Inflammatory macrophage treated with lipopolysaccharide for 4 hours (primary cell): ENCODE measurements at places on chromosomes 16 and 17.
A peak's percentile ranks its signal among the peaks of the same experiment; 100 is the strongest.

GRCh38 chr16:53055541-53056391, 975 bp downstream of the CHD9 start:
- peak; percentile 51 for DNase-seq

DNA sequence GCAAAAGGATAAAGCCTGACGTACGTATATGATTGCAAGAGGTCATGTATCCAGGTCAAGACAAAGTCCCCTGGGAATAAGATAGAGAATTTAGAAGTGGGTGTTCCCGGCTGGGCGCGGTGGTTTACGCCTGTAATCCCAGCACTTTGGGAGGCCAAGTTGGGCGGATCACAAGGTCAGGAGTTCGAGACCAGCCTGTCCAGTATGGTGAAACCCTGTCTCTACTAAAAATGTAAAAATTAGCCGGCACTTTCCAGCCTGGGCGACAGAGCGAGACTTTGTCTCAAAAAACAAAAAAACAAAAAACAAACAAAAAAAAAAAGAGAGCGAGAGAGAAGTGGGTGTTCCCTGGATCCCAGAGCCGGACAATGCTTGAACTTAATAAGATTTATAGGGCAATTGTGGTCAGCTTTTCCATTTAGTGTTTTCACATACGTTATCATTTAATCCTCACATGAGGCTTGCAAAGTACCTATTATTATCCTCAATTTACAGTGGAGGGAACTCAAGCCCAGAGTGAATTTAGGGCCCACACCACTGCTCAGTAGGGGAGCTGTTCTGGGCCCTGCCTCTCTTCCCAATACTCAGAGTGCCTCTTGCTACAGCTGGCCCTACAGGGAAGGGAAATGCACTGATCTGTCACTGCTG, 481 bp upstream of the GLTPD2 start:
- DNase-seq, result no peak

DNA sequence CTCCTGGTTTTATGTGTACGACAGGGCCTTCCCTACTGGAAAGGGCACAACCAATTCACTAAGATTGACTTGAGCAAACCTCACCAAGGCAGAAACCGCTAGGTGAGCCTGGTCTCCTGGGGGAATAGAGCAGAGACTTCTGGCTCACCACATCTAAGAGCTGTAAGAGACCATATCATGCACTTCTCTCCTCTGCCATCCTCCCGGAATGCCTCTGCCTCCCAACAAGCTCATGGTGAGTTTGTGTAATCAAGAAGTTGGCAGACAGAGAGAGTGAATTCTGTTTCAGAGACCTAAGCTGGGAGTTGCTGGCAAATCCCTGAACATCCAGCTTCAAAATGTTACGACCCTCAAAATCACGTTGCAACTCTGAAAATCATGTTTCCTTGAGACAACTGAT, 154.8 kb downstream of the SLC39A11 start:
- no peak for DNase-seq

GRCh38 chr17:75036643-75037268, 10.0 kb downstream of the ATP5PD start:
- peak; percentile 75 for DNase-seq

DNA sequence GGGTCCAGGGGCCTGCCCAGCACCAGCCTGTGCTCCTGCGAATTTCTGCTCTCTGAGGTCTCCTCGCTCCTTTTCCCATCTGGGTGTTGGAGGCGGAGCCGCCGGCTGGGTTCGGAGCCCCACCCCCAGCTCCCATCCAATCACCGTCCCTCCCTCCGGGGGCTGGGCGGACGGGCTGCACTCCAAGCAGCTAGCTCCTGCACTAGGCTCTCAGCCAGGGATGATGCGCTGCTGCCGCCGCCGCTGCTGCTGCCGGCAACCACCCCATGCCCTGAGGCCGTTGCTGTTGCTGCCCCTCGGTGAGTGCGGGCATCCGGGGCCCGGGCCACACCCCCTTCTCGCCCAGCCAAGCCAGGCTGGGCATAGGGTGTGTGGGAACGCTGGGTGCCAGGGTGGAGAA, at the start of gene NRN1L:
Gene NRN1L (plus strand): TSS at position 202 of the 400 bp plus-strand sequence. CDS start 19 bp downstream, at position 221.
- DNase-seq, result no peak
